ENCODE measurements at places on chromosomes 3 and 15. TPM values are rescaled to one million over a fixed set of nuclear protein-coding genes. Genes with fewer than 3 reads are reported as not detected.

The DAZL gene
- 0.51 TPM for total RNA-seq

The P2RY13 gene
- not detected for total RNA-seq

The SPSB4 gene
- 98.4 TPM for total RNA-seq

The LRRC2 gene
- total RNA-seq: not detected

The STAG1 gene
- 22.8 TPM for total RNA-seq

DNA sequence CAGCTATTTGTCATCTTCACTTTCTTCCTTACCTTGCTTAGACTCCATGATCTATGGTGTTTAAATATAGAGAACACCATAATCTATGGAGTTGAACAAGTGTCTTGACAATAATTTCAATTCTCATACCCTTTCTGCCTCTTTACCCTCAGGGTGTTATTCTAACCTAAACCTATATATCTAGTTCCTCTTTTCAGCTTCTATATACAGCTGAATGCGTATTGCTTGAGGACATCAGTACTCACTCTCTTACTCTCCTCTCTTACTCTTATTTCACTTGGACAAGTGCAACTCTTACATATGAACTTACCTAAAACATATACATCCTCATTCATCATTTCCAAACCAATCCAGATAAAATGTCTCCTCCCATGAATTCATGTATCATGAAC is 187.1 kb downstream of the RAP2B start:
- DNase-seq: no peak

DNA sequence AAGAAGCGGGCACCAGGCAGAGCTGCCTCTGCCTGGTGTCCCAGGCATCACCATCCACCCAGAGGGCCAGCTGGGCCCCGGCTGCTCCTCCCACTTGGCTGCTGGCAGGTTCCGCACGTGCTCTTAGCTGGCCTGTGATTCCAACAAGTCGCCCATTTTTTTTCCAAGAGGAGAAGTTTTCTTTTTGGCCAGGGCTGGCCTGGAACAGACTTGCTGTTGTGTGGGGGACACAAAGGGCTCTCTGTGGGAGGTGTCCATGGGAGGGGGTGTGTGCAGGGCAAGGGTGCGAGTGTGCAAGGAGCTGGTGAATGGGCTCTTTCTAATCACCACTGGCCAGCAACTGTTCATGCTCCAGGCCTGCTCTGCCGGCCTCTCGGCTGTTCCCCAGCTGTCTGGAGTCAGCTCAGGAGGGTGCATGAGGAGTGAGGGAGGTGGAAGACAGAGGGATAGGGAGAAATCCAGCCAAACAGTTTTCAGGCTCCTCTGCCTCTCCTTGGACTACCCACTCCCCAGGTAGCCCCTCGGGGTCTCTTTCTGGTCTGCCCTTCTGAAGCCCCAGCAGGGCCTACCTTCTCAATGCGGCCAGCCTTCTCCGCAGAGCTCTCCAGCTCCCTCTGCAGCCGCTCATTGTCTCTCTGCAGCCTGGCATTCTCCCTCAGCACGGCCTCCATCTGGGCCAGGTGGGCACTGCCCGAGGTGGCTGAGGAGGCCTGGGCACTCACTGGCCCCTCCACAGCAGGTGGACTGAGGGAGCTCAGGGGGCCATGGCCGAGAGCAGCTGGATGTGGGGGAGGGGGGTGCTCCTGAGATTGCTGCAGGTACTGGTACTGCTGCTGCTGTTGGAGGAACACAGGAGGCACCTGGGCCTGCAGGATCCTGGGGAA is 7.1 kb downstream of the AMOTL2 start:
- DNase-seq: no peak

- no peak for DNase-seq
Measured at GRCh38 chr15:73909651-73910050, 16.6 kb upstream of the LOXL1 start.

DNA sequence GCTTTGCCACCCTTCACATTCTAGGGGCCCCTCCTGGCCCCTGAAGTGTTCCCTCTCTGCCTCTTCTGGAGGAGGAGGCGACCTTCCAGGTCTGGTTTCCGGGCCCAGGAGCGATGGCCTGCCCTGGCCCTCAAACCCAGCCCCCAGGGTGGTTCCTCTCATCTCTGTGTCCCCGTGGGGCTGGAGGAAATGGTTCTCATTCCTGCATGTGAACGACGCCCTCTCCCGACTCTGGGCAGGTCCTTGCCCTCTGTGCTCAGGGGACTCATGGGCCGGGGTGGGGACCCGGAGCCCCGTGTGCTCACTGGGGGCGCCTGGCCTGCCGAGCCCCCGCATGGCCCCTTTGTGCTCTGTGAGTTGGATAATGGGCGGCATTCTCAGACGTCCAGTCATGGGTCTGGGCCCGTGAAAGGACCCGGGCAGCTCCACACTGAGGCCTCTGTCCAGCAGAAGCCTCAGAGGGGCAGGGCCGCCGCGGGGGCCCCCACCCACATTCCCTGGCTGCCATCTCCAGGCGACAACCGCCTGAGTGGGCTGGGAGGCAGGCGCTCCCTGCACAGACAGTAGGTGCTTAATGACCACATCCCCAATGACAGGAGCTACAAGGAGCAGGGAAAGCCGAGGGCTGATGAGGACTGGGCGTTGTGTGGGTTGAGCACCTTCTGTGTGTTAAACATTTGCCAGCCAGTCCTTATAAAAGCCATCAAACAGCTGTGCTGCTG is 5.5 kb upstream of the PLXND1 start:
- DNase-seq: no peak

DNA sequence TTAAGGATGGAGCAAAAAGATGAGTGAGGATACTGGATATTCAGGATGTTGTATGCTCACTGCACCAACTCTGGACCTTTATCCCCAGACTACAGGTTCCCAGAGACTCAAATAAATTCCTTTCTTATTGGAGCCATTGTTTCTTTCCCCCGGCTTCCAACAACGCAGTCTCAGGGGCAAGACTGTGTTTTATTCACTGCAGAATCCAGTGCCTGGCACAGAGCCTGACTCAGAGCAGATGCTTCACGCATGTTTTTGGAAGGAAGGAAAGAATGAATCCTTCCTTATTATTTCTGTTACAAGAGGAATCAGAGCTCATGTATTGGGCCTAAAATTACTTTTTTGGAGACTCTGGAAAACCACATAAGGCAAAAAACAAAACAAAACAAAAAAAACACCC is 96.0 kb upstream of the VGLL4 start:
- DNase-seq: no peak

DNA sequence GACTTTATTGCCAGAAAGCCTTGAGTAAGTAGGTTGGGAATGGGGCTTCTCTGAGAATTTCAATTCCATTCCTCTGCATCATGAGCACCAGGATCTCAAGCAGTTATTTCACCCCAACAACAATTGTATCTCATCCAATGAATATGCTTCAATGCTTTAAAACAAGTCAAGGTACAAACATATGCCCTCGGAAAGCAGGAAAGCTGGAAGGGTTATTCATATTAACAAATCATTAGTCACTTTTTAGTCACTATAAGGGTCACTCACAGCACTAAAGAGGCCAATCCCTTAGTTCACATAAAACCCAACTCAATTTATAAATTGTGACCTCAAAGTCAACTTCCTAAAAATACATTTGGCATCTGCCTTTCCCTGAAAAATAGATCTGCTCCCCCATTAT is 16.2 kb downstream of the MB21D2 start:
- no peak for DNase-seq

DNA sequence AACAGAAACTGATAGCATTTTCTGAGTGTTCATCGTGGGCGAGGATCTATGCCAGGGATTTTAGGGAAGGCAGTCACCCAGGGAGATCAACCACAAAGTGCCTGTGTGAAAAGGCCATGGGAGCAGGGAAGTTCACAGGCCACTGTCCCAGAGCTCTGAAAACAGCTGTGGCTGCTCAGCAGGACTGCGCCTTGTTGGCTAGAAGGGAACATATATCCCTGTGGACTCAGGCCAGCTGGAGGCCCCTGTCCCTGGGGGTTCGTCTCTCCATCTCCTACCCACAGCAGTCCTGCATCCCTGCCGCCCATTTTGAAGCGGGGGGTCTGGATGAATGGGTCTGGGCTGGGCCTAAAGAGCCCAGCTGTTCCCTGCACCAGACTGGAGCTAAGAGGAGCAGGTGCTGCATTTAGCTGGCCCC is 27.8 kb downstream of the PPCDC start:
- DNase-seq: peak; percentile 55

DNA sequence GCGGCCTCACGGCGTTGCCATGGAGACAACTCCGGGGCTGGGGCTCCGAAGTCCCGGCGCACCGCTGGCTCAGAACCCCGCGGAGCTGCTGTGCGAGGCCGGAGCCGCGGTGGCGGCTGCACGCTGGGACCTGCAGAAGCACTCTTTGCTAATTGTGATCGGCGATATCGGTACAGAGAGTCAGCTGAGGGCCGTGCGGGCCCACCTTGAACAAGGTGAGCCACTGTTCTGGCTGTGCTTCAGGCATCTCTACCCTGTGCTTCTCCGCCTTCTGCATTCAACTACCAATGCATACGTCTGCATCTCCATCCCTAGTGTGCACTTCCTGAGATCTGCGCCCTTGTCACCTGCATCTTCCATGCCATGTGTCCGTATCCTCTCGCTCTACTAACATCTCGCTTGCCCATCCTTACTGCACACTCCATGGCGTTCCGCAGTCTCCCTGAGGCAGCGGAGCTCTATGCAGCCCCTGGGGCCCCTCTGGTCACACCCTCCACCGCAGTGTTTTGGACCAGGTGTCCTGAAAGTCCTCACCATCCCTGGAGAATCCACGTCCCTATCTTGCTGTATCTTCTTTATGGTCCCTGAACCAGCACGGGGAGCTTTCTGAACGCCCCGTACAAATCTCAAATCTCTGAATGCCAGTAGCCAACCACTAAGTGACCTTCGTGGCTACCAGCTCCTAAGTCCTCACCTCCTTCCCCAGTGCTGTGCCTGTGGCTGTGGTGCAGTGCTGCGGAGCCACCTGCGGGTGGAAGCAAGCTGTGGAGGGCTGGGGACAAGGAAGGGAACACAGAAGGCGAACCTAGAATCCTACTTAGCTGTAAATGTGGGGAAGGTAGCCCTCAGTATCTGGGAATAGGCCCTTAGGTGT is 6.2 kb upstream of the MAP1A start:
- peak; percentile 42 for DNase-seq

DNA sequence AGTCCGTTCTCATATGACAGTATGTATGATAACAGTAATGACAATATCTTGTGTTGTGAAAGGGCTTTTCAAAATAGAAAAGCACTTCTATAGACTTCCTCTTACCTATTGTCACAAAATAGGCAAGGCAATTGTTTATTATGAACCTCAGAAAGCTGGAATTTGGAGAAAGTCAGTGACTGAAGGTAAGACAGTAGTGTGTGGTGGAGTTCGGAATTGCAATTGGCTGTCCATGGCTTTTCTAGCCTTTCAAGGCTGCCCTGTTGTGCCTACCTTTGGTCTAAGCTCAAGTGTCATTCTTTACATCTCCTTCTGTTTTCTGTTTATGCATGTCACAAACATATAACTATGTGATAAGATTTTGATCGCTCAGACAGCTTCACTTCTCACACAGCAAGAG is 219.3 kb upstream of the NR2E3 start:
- no peak for DNase-seq

- DNase-seq: no peak
Measured at GRCh38 chr3:186094696-186095425, 14.0 kb downstream of the ETV5 start.

All from glutamatergic neuron (in vitro differentiated cells).